ENCODE measurements at places on chromosomes 7 and 10. TPM values are rescaled to one million over a fixed set of nuclear protein-coding genes. Genes with fewer than 3 reads are reported as not detected.

- no peaks in the 10 kb centered on the region for H3K4me1 ChIP-seq
- H3K4me3 ChIP-seq: no peak overlapping the region
- DNase-seq: no peak
- H3K36me3 ChIP-seq: peaks cover 25% of the 10 kb centered on the region
Observed at GRCh38 chr7:1900847-1901246, 230.8 kb downstream of the ELFN1 start.

The MET gene
- total RNA-seq: 36.2 TPM

The CAMK1D gene
- total RNA-seq: 7.7 TPM

- H3K27ac ChIP-seq: no peak overlapping the region
- H3K4me3 ChIP-seq: no peak overlapping the region
- H3K36me3 ChIP-seq: no peaks in the 10 kb centered on the region
Observed at GRCh38 chr7:80403686-80404241, 108.1 kb downstream of the GNAT3 start.

DNA sequence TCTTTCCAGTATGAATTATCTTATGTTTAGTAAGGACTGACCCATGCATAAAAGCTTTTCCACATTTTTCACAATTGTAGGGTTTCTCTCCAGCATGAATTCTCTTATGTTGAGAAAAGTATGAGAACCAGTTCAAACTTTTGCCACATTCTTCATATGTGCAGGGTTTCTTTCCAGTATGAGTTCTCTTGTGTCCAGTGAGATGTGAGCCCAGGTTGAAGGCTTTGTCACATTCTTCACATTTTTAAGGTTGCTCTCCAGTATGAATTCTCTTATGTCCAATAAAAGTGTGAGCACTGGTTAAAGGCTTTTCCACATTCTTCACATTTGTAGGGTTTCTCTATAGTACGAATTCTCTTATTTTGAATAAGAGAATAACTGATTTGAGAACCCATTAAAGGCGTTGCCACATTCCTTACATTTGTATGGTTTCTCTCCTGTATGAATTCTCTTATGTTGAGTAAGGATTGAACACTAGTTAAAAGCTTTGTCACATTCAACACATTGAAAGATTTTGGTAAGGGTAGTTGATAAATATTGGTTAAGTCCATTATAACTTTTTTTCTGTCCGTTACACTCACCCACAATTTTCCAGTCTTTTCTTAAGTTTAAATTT lies 911.0 kb upstream of the ZNF722 start:
- H3K4me3 ChIP-seq: no peak overlapping the region
- H3K27ac ChIP-seq: no peak overlapping the region
- H3K36me3 ChIP-seq: no peaks in the 10 kb centered on the region
- no peak for DNase-seq

GRCh38 chr7:157461573-157462418 lies 125.0 kb downstream of the DNAJB6 start:
- no peak overlapping the region for H3K27ac ChIP-seq
- H3K4me1 ChIP-seq: peaks cover 3% of the 10 kb centered on the region
- peak; percentile 25 for DNase-seq
- no peaks in the 10 kb centered on the region for H3K27me3 ChIP-seq
- H3K36me3 ChIP-seq: no peaks in the 10 kb centered on the region

DNA sequence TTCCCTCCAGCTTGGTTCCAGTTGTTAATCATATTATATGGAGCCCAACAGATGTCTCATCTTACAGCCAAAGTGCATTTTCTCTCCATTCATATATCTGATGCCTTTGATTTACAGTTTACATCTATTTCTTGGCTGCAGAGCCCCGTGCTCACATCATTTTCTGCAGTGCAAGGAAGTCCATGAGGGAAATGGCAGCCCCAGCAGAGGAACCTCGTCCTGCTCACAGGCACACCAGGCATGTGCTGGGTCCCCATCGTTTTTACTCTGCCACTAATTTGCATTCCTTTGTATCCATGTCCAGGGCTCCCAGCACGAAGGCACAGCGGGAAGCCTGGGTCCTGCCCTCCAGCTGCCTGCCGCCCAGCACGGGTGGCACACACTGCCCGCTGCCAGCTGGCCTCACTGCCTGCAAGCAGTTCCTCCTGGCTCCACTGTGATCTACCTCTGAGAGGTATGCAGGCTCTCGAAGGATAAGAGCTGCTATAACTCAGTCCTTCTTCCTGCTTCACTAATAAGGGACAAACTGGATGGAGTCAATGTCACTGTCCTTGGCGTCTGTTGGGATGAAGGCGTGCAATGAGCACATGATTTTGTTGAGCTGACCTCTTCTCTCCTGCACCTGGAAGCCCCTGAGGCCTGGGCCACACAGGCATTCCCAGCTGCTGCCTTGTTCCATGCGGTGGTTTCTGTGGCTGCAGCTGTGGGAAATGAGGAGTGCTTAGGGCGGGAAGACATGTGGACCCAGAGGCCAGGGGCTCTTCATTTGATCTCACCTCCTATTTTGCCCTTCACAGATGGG lies 583.6 kb upstream of the MGMT start:
- H3K36me3 ChIP-seq: no peaks in the 10 kb centered on the region
- H3K27ac ChIP-seq: no peak overlapping the region
- no peak overlapping the region for H3K4me3 ChIP-seq
- H3K4me1 ChIP-seq: no peaks in the 10 kb centered on the region
- H3K27me3 ChIP-seq: no peaks in the 10 kb centered on the region
- no peak for DNase-seq

DNA sequence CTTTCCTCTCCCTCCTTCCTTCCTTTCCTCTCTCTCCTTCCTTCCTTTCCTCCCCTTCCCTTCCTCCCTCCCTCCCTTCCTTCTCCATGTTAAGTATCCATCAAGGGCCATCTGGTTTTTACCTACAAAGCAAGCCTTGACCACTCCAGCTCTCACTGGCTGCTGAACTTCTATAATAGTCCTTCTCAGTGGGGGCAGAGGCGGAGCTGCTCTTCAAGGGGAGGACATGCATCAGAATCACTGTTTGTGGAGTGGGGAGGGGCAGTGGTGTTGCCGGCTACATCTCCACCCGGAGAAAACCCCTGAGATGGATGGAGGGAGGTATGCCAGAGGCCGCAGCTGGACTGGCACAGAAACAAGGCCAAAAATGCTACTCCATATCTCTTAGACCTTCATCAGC lies 25.9 kb downstream of the LAMB1 start:
- peaks cover 17% of the 10 kb centered on the region for H3K4me1 ChIP-seq
- H3K36me3 ChIP-seq: peaks cover 85% of the 10 kb centered on the region
- H3K4me3 ChIP-seq: no peak overlapping the region
- peak overlapping the region; percentile 24 for H3K27ac ChIP-seq

- DNase-seq: peak; percentile 84
- no peaks in the 10 kb centered on the region for H3K36me3 ChIP-seq
- H3K27ac ChIP-seq: peak overlapping the region; percentile 74
- H3K4me3 ChIP-seq: peak overlapping the region; percentile 56
- H3K27me3 ChIP-seq: peaks cover 26% of the 10 kb centered on the region
- peaks cover 25% of the 10 kb centered on the region for H3K4me1 ChIP-seq
Observed at GRCh38 chr7:85186083-85186520, 754 bp downstream of the SEMA3D start.

The PRR15 gene
- total RNA-seq: 20.0 TPM

GRCh38 chr7:152136686-152137085 lies 111.2 kb downstream of the GALNT11 start:
- no peaks in the 10 kb centered on the region for H3K4me1 ChIP-seq
- no peaks in the 10 kb centered on the region for H3K27me3 ChIP-seq
- H3K36me3 ChIP-seq: peaks cover 85% of the 10 kb centered on the region
- DNase-seq: peak; percentile 37

DNA sequence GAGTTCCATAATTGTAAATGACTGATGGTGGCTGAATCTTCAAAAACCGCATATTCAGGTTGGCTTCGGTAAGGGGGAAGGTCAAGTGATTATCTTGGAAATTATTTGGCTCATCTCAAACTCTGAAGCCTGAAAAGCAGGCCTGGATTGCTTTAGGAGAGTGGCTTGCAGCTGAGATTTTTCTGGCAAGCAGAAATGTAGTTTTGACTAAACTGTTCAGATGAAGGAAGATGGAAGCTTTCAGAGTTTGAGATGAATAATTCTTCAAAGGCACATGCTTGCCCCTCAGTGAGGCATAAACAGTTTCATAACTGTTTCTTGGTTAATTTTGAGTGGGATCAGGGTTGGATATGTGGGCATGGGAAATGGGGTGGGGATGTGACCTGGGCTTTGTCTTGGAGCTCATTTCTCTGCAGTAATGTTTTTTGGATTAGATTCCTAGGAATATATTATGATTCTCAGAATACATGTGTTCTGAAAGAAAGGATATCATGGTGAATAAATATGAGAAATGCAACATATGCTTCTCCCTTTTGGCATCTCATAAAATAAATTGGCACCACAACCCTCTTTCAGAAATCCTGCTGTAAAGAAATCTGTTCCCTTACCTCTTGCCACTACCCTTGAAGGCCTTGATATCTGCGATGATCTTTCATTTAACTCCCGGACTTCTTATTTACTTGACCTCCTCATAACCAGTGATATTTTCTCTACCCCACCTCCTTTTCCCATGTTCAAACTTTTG lies 469.2 kb downstream of the ADRA2A start:
- no peak for DNase-seq
- no peaks in the 10 kb centered on the region for H3K4me1 ChIP-seq
- no peaks in the 10 kb centered on the region for H3K27me3 ChIP-seq
- no peak overlapping the region for H3K27ac ChIP-seq
- no peak overlapping the region for H3K4me3 ChIP-seq

DNA sequence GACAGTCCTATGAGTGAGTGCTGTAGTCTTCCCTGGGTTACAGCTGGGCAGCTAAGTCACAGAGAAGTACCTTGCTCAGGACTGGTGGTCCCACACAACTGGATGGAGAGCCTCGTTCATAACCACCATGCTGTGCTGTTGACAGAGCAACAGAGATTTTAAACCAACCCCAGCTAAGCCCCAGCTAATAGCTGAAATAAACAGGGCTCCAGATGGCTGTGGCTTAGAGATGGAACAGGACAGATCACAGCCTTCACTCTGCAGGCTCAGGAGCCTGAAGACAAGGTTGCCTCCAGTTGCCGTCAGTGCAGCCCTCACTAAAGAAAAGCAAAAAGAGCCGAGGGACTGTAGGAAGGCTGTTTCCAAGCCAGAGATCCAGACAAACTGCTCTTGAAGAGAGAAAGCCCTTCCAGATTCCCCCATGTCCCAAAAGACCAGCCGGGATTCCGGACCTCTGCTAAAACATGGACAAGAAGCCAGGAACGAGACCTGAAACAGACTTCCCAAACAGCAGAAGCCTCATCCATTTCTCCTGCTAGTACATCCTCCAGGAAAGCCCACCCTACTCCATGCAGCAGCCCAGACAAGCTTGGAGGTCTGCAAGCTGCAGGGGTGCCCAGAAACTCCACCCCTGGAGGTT lies 4.2 kb downstream of the HTRA1 start:
- peaks cover 19% of the 10 kb centered on the region for H3K4me1 ChIP-seq
- H3K36me3 ChIP-seq: no peaks in the 10 kb centered on the region
- no peak overlapping the region for H3K27ac ChIP-seq
- no peaks in the 10 kb centered on the region for H3K27me3 ChIP-seq

GRCh38 chr7:73900286-73900685 lies 39.3 kb downstream of the TMEM270 start:
- no peaks in the 10 kb centered on the region for H3K36me3 ChIP-seq
- H3K27ac ChIP-seq: no peak overlapping the region

DNA sequence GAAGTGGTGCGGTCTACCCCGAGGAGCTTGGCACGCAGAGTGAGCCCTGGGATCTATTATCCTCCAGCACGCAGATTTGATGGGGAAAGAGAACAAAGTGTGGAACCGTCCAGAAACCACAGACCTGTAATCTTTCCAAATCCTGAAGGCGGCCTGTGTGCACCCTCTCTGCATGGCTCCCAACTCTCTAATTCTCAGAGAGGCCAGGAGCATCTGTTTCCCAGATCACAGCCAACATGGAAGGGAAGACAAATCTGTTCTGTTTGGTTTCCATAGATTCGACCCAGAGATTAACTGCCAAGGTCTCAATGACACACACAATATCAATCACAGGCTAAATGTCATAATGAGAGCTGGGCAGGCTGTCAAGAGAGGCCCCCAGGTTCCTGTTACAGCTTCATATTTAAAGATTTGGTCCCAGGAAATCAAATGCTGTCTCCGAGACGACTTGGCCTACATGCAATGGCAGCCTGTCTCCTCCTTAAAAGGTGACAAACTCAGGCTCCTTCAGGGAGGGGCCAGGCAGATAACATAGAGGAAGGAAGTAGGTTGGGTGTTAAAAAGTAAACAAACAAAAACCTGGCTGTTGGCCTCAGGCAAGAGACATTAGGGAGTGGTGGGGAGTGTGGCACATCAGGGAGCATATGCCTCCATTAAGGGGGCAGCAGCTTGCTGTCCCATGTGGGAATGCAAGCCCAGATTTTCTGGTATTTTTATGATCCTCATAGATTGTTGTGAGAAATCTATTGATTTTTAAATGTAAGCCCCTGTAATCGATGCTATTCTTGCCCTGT lies 48.8 kb upstream of the SAMD8 start:
- no peaks in the 10 kb centered on the region for H3K36me3 ChIP-seq
- H3K4me1 ChIP-seq: no peaks in the 10 kb centered on the region

All from stomach (tissue), 19 donors.